Stimulated activated CD4-positive, alpha-beta T cell treated with anti-CD3 and anti-CD28 coated beads, Interleukin-4, amount 100 ng/mL, for 4 hours (primary cell): ENCODE measurements at places on chromosomes 13 and 19.

DNA sequence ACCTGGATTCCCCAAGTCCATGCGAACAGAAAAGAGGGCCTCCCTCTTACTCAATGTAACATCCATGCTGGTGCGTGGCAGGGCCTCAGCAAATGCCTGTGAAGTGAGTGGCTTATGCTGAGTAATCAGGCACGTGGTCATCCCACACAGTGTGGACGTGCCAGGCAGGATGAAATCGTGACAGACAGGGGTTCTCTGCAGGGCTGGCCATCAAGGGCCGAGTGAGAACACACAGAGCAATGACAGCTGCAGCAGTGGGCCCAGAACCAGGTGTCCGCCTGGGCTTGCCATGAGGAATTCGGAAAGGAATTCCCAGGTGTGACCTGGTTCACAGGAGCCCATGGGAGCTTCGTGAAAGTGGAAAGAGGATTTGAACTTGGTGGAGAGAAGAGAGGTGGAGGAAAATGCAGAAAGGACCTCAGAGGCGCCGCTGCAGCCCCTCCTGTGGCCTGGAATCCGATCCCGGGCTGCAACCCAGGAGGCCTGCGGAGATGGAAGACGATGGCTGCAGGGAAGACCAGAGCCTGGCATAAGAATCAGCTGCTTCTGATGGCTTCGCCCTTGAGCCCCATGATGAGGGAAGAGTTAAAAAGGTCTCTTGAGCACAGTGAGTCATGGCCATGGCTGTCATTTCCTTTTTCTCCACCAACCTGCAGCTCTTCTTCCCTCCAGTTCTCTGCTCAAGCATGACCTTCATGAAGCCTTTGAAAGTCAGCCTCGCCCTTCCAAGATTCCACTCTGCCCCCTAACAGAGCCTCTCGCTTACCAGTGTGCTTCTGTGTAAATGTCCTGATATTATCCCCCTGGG lies 34.6 kb upstream of the SOX1 start:
- no peak for DNase-seq

- no peak for DNase-seq
Measured at GRCh38 chr19:8387688-8388611, 2.2 kb upstream of the RAB11B start.

GRCh38 chr13:34942732-34943435 lies 814 bp downstream of the NBEA start:
- no peak for DNase-seq

GRCh38 chr13:102715447-102715846 lies 20.6 kb upstream of the METTL21C start:
- DNase-seq = no peak

GRCh38 chr13:24746618-24747247 lies 17.2 kb upstream of the RNF17 start:
- no peak for DNase-seq

- DNase-seq = no peak
Measured at GRCh38 chr13:91664039-91664438, 265.6 kb downstream of the GPC5 start.

DNA sequence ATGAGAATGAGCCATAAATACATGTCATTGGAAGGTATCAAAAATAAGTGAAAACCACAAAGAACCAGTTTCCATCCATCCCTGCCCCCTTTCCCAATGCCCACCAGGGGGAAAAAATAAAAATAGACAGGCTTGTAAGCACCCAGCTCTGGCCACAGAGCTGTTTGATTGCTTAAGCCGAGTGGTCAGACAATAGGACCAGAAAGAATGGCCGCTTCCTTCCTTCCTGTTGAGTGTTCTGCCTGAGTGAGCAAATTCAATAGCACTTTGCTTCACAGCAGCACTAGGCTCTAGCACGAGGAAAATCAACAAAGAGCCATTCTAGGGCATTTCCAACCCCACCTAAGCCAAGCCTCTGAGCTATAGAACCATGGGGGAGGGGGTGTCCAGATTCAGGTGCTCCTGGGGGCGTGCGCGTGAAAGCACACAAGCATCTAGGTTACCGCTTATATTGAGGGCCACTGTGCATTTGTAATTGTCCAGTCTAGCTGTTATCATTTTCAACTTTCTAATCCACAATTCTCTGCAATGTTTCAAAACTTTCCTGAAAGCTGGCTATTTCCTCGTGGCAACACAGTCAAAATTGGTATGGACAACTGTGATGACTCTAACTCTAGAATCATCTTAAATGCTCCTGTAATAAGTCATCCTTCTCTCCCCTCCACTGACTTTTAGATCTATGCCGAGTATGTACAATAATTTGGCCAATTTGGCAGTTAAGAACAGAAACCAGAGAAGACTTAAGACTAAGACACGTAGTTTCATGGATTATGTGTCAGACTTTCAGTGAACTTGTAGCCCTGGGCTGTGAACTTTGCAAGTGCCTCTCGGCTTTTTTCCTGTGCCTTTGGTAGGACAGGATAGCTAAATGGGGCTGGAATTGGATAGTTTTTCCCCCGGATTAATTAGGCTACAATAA lies 64.3 kb downstream of the SPRY2 start:
- no peak for DNase-seq

GRCh38 chr13:33657274-33657673 lies 160.7 kb upstream of the RFC3 start:
- no peak for DNase-seq

DNA sequence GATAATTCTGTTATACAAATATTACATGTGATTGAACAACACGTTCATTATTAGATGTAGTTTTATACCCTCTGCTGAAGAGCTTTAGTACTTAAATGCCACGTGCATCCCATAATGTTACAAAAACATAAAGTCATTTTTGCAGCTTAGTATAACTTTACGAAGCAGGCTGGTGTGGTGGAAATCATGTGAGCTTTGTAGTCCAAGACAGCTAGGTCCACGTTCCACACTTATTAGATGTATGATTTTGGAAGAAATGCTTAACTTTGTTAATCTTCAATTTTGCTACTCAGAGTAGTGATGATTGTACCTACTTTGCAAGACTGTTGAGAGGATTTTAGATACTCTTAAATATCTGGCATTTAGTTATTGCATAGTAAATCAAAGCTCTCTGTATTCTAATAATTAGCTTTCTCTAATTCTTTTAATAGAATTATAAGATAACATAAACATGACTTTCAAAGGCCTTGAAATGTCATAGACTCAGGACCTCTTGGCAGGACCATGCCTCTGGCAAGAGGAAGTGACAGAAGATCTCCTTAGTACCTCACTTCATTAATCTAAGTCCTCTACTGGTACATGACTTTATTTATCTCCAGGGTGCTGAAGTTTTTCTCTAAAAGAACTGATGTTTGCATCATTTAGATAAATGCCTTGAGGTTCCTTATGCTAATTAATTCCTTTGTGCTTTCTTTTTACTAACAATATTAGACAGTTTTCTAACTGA lies 153.7 kb downstream of the PCDH20 start:
- no peak for DNase-seq

DNA sequence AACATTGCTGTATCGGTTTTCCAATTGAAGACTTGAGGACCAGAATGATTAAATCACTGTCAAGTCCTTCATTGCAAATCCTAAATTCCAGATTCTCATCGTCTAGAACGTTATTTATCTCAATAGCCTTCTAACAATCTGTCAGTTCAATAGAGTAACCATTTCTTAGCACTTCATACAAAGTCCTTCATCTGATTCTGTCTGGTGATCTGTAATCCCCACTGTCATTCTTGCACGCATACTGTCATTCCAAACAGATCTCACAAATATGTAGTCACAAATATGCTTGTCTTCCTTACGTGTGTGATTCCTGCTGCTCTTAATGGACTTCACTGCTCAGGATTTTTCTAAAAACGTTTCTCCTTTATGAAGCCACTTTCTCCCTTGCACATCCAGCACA lies 1197.5 kb downstream of the EFNB2 start:
- DNase-seq = no peak

DNA sequence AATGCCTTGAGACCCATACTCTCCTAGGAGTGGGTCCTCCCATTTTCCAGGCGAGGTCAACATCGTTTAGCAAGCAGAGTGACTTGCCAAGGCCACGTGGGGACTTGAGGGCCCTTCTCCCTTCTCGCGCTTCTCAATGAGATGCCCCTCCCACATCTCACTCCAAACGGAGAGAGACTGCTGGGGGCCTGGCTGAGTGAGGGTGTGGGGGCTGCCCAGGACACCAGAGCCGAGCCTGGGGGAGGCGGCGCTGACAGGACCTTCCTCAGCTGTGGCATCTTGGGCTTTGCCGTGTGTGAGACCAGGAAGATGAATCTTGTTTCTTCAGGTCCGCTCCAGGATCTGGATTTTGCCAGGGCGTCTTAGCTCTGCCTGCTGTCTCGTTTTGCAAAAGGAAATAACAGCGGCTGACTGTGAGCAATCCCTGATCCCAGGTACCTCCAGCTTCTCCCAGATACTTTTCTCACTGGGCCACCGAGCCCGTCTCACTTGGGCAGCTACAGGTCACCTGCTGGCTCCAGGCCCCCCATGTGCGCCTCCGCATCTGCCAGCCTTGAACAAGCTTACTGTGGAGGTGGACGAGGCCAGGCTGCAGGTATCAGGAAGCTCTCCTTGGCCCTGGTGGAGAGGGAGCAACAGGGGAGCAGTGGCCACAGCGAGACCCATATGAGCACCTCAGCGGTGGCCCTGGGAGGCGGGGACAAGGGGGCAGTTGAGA lies 6.0 kb downstream of the COX6B2 start:
- no peak for DNase-seq

- no peak for DNase-seq
Measured at GRCh38 chr19:10228393-10228792, 2.7 kb downstream of the S1PR2 start.

DNA sequence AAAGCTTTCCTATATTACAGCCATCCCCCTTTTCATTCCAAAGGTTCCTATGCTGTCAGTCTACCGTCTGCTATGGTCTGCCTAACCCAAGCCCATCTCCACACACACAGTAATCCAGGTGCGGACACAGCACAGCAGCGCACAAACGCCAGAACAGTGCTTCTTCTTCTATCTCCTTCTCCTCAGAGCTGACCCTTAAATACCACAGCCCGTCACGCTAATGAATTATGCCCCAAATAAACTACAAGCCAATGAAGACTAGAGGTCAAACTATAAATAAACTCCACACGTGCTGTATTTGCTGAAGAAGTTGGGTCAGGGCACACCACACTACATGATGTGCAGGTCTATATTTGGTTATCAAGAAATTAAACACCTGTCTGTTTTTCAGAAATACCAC lies 71.8 kb downstream of the TBC1D4 start:
- DNase-seq = no peak

DNA sequence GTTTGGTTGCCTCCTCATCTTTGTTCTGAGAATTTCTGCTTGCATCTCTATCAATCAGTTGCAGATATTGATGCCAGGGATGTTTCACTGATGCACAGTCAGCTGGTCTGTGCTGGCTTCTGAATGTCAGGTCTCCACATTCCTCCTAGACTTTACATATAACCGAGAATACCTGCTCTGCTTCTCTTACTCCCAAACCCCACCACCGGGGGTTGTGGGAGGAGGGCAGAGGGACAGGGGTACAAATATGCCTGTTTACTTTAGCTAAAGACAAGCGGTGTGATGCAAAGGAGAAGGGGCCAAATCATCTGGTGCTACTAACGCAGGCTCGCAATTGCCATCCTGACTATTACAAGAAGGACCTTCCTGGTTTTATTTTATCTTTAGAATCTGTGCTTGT lies 17.4 kb upstream of the KLHL1 start:
- DNase-seq = no peak

GRCh38 chr19:21483589-21484170 lies 21.7 kb upstream of the ZNF429 start:
- DNase-seq = peak; percentile 68

GRCh38 chr19:29075149-29075548 lies 137.8 kb downstream of the UQCRFS1 start:
- no peak for DNase-seq

- DNase-seq = no peak
Measured at GRCh38 chr13:45943120-45943519, 91.6 kb upstream of the SIAH3 start.

- no peak for DNase-seq
Measured at GRCh38 chr19:55487924-55488687, at the start of gene SSC5D. Gene SSC5D, plus strand, starts transcription at chr19:55488436. Its CDS starts 154 bp downstream, at chr19:55488590.

DNA sequence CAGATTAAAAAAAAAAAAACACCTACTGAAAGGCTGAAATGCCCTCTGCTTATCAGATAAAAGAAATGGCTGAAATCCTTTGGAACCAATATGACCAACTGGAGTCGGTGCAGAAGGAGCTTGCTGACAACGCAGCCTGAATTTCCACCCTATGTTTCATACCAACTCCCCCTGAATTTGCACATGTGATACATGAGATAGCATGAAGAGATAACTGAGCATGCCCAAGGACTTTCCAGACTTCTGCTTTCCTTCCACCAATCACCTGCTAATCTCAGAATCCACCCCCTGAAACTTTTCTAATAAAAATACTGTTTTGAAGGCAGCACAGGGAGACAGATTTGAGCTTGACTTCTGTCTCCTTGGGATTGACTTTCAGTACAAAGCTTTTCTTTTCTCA lies 32.2 kb upstream of the WDFY2 start:
- DNase-seq = no peak

DNA sequence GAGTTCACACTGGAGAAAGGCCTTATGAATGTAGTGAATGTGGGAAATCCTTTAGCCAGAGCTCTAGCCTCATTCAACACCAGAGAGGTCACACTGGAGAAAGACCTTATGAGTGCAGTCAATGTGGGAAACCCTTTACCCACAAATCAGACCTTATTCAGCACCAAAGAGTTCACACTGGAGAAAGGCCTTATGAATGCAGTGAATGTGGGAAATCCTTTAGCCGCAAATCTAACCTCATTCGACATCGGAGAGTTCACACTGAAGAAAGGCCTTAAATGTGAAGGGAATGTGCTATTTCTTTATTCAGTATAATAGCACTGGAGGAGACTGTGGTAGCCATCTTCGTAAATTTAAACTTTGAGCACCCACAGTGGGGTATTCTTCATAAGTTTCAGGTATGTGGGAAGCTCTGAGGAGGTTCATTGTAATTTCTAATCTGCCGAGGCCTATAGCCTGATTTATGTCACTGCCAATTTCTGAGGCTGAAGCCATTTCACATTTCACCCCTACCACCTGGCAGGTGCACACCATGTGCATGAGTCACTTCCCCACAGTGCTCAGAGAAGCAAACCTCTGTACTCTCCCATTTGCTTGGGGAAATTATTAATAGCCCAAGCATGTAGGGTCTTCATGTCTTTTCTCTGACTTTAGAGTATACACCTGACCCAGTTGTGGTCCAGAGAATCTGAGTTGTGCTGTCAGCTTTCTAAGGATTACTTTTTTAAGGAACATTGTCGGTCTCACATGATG lies 6.4 kb downstream of the ZNF551 start:
- no peak for DNase-seq

DNA sequence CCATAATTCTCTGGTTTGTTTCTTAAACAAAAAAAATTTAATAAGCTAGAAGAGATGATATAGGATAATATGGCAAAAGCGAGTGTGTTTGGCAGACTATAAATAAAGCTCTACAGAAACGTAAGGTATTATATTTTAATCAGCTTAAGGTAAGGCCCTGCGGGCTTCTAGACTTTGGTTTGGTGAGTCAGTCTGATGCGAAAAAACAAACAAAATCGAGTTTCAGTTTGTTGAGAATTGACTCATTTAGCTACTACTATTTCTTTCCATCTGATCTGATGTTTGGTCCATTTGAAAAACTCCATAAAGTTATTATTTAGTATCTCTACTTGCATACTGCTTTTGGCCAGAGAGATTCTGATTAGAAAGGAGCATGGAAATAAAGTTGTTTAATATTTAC lies 138.0 kb downstream of the MIPEP start:
- no peak for DNase-seq
